Neural progenitor cell (in vitro differentiated cells): ENCODE measurements at places on chromosomes 5 and 9. TPM values are rescaled to one million over a fixed set of nuclear protein-coding genes. Genes with fewer than 3 reads are reported as not detected.

PFN3 gene
- not detected in 2 replicates for total RNA-seq

SV2C gene
- 0.06 and 0.15 TPM in 2 replicates for total RNA-seq

FAM153A gene
- 0.50 TPM in 1 of 2 replicates, not detected in the other for total RNA-seq

ANGPTL2 gene
- 7.6 and 9.4 TPM in 2 replicates for total RNA-seq

PCDHA1 gene
- total RNA-seq = 0.19 and 0.24 TPM in 2 replicates

IFNB1 gene
- not detected in 2 replicates for total RNA-seq

GABRB2 gene
- total RNA-seq = 0.53 and 0.58 TPM in 2 replicates

- H3K4me3 ChIP-seq = no peak overlapping the region
- H3K27me3 ChIP-seq = no peaks in the 10 kb centered on the region
- no peaks in the 10 kb centered on the region for H3K36me3 ChIP-seq
- DNase-seq = no peak
Observed at GRCh38 chr9:96523374-96523773, 73.4 kb downstream of the HABP4 start.

GRCh38 chr9:1173211-1173610 lies 123.1 kb downstream of the DMRT2 start:
- no peaks in the 10 kb centered on the region for H3K27me3 ChIP-seq
- no peak for DNase-seq
- no peaks in the 10 kb centered on the region for H3K36me3 ChIP-seq
- no peaks in the 10 kb centered on the region for H3K4me1 ChIP-seq

- H3K4me1 ChIP-seq = peaks cover 17% of the 10 kb centered on the region
- H3K27me3 ChIP-seq = no peaks in the 10 kb centered on the region
Observed at GRCh38 chr5:125700380-125700861, 722.8 kb upstream of the GRAMD2B start.

GRCh38 chr9:5140151-5140550 lies 45.3 kb downstream of the INSL6 start:
- H3K4me3 ChIP-seq = no peak overlapping the region
- no peaks in the 10 kb centered on the region for H3K4me1 ChIP-seq
- no peaks in the 10 kb centered on the region for H3K36me3 ChIP-seq
- DNase-seq = no peak
- no peak overlapping the region for H3K27ac ChIP-seq

DNA sequence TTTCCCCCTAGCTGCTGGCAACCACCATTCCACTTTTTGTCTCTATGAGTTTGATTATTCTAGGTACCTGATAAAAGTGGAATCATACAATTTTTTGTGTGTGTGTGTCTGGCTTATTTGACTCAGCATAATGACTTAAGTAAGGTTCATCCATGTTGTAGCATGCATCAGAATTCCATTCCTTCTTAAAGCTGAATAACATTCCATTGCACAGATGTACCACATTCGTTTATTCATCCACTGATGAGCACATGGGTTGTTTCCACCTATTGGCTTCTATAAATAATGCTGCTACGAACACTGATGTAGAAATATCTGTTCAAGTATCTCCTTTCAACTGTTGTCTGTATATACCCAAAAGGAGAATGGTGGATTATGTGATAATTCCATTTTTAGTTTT lies 33.7 kb downstream of the AP3B1 start:
- no peak overlapping the region for H3K27ac ChIP-seq
- no peak overlapping the region for H3K4me3 ChIP-seq
- no peaks in the 10 kb centered on the region for H3K36me3 ChIP-seq
- H3K27me3 ChIP-seq = no peaks in the 10 kb centered on the region
- no peaks in the 10 kb centered on the region for H3K4me1 ChIP-seq
- no peak for DNase-seq

GRCh38 chr9:118882684-118883083 lies 486.6 kb downstream of the BRINP1 start:
- H3K27me3 ChIP-seq = no peaks in the 10 kb centered on the region
- H3K4me1 ChIP-seq = no peaks in the 10 kb centered on the region
- no peak overlapping the region for H3K4me3 ChIP-seq
- H3K27ac ChIP-seq = no peak overlapping the region

DNA sequence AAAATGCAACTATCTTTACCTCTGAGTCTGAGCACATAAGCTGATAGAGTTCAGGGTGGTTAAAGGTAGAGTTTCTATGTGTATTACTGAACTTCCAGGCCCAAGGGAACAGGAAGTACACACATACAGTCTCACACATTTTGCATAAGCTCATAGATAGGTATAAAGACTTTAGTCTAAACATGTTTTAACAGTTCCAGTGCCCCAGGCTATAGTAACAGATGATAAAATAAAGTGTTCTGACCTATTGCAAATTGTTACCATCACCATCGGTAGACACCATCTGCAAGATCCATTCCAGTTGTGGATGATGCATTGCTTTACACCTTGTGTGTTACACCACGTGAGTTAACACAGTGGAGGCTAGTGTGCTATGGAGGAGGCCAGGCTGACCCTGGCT lies 95.8 kb downstream of the TMEM174 start:
- H3K27me3 ChIP-seq = peaks cover 4% of the 10 kb centered on the region
- no peaks in the 10 kb centered on the region for H3K36me3 ChIP-seq
- DNase-seq = no peak

- H3K36me3 ChIP-seq = no peaks in the 10 kb centered on the region
- DNase-seq = no peak
- no peak overlapping the region for H3K4me3 ChIP-seq
Observed at GRCh38 chr5:6788439-6788838, 75.2 kb downstream of the TENT4A start.

DNA sequence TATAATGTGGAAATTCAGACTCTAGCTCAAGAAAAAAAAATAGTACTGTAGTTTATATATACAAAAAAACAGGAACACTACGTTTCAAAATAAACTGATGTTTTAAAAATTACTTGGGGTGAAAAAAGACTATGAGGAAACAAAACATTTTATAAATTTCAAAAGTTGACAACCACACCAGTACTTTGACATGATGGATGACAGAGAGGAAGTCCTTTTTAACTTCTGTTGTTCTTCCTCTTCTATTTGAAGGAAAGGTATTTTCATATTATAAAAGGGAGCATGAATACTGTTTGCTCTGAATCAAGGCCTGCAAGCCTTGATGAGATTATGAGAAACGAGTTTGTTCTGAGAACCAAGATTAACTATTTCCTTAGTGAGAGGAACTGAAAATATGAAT lies 456.9 kb downstream of the TAF11L14 start:
- no peak for DNase-seq
- H3K27me3 ChIP-seq = no peaks in the 10 kb centered on the region
- no peak overlapping the region for H3K4me3 ChIP-seq
- H3K36me3 ChIP-seq = no peaks in the 10 kb centered on the region

DNA sequence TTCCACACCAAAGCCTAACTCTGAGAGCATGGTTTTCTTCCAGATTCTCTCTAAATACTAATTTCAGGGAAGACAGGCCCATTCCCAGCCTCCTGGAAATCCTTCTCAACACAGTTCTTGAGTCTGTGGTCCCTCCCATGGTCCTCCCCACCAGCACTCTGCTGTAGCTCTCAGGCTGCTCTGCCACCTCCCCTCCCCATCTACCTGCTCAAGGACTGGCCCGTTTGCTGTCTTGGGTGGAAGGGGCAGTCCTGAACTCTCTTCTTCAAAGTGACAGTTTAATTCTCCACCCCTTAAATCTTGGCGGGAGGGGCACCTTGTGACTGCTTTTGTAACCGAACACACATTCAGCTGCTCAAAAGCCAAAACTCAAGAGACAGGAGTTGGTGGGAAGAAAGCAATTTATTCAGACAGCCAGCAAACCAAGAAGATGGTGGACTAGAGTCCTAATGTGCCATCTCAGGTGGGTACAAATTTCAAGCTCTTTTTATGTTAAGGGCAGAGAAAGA lies 7.6 kb upstream of the LCN15 start:
- H3K27me3 ChIP-seq = peaks cover 19% of the 10 kb centered on the region
- no peak for DNase-seq
- no peaks in the 10 kb centered on the region for H3K36me3 ChIP-seq
- H3K4me1 ChIP-seq = no peaks in the 10 kb centered on the region

DNA sequence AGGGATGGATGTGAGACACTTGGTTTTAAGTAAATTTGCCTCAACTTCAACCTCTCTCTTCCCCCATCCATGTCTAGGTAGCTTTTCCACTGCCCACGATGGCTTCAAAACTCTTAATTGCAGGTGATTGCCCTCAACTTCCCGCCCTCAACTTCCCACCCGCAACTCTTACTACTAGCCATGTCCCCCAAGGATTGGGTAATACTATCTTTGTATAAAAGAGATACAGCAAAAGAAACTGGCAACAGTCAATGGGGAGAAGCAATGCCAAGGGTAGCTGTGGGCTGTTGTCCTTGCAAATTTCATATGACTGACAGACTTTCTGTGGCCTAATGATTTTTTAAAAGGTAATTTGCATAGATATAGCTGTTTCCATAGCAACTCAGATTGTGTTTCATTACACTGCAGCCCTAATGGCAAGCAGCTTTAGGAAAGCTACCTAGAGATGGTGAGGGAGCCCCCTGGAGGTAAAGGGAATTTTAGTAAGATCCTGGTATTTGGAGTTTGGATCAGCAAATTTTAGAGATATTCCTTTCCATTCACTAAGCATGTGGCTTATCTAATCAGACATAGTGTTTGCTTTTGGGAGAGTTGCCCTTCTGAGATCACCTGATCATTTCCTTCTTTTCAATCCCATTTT lies 421.5 kb upstream of the DAP start:
- H3K4me3 ChIP-seq = no peak overlapping the region
- peak; percentile 62 for DNase-seq
- no peak overlapping the region for H3K27ac ChIP-seq
- H3K36me3 ChIP-seq = no peaks in the 10 kb centered on the region
- no peaks in the 10 kb centered on the region for H3K4me1 ChIP-seq
- no peaks in the 10 kb centered on the region for H3K27me3 ChIP-seq

DNA sequence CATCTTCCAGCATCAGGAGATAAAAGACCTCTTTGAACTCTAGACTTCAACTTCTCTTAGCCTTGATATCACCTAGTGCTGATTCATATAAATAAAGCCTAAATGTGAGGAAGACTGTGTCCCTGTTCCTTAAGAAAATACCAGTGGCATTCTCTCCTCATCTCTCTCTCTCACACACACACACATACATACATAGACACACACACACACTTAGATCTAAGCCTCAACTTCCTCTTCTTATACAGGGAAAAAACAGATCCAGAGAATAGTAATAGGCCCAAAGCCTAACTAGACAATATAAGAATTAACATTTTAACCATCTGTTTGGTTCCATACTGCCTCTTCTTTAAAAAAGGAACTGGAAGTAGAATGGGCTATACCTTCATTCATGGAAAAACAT lies 195.3 kb upstream of the NR4A3 start:
- H3K27ac ChIP-seq = no peak overlapping the region
- no peaks in the 10 kb centered on the region for H3K27me3 ChIP-seq
- H3K4me1 ChIP-seq = no peaks in the 10 kb centered on the region

DNA sequence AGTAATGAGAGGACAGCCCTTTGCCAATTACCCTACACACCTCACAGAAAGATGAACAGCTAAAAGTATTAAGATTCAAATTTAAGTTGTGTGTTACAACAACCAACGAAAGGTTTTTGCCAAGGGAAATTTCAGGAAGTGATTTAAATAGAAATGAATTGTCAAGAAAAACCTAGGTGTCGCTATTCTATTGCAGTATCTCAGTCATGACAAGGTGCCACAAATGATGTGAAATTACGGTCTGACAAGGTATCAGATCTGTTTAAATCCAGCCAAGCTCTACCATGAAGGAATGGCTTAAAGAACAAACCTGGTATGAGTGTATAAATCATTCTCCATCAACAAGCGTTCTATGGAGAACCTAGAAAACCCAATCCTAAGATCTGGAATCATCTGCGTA lies 189.7 kb downstream of the ATPSCKMT start:
- DNase-seq = no peak

DNA sequence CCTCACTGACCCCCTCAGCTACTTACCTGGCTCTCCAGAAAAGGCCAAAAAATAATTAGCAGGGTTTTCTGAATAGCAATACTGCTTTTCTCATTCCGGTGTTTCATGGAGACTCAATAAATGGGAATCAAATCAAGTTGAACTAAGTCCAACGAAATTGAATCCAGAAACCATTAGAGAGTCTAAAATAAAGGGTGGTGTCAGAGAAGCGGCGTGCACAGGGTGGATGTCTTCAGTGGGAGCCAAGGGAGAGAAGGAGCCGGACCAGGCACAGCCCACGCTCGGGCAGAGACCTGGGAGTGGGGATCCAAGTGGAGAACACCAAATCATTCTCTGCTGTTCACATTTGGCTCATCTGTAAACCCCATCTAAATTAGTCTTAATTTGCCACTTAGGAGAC lies 40.2 kb upstream of the WWC1 start:
- DNase-seq = no peak
- H3K27me3 ChIP-seq = no peaks in the 10 kb centered on the region
- H3K27ac ChIP-seq = peak overlapping the region; percentile 61
- no peak overlapping the region for H3K4me3 ChIP-seq

- H3K27me3 ChIP-seq = no peaks in the 10 kb centered on the region
- H3K27ac ChIP-seq = no peak overlapping the region
- H3K36me3 ChIP-seq = no peaks in the 10 kb centered on the region
- no peak for DNase-seq
- H3K4me3 ChIP-seq = no peak overlapping the region
Observed at GRCh38 chr9:35700031-35700430, 10.3 kb upstream of the TPM2 start.

DNA sequence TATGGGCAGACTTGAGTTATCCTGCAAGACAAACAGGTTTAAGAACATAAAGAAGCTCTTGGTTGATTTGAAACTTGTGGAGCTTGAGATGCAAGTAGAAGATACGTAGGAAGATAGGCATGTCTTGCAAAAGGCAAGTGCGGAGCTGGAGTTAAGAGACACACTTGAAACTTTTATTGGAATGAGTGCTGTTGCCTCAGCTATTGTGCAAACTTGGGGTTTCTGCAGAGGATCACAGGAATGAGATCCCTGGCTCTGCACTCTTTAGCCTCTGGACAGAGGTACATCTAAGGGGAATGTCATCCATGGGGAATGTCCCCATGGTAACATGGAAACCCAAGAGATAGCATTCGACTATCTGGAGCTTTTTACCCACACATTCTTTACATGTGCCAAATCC lies 121.1 kb downstream of the ADCY2 start:
- H3K4me1 ChIP-seq = no peaks in the 10 kb centered on the region
- H3K36me3 ChIP-seq = no peaks in the 10 kb centered on the region
- H3K4me3 ChIP-seq = no peak overlapping the region
- no peaks in the 10 kb centered on the region for H3K27me3 ChIP-seq

- no peaks in the 10 kb centered on the region for H3K36me3 ChIP-seq
- no peak overlapping the region for H3K4me3 ChIP-seq
- H3K27ac ChIP-seq = no peak overlapping the region
- H3K4me1 ChIP-seq = no peaks in the 10 kb centered on the region
- no peaks in the 10 kb centered on the region for H3K27me3 ChIP-seq
Observed at GRCh38 chr9:113431191-113431590, 20.6 kb downstream of the C9orf43 start.

- DNase-seq = no peak
- H3K27me3 ChIP-seq = no peaks in the 10 kb centered on the region
- H3K27ac ChIP-seq = no peak overlapping the region
- H3K36me3 ChIP-seq = no peaks in the 10 kb centered on the region
Observed at GRCh38 chr9:13705373-13705772, 425.9 kb upstream of the MPDZ start.

DNA sequence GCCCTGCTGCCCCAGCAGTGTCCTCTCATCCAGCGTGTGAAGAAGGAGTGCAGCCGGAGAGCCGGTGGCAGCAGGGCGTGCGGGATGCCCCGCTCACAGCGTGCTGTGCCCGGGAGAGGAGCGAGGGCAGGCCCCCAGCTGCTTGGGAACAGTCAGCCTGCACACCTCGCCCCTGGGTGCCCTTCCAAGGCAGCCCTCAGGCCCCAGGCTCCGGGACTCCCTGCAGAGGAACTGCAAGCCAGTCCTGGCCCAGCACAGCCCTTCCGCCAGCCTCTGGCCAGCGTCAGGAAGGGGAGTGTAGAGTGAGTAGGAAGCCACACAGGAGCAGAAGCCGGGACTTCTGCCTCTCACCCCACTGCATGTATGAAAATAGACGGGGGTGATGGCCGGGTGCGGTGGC lies 43.5 kb downstream of the ADAMTS2 start:
- no peak overlapping the region for H3K4me3 ChIP-seq
- no peaks in the 10 kb centered on the region for H3K4me1 ChIP-seq
- no peak overlapping the region for H3K27ac ChIP-seq
- no peaks in the 10 kb centered on the region for H3K27me3 ChIP-seq
- H3K36me3 ChIP-seq = no peaks in the 10 kb centered on the region
- no peak for DNase-seq
